ENCODE measurements at places on chromosomes 16 and 17.

- no peak for DNase-seq
These were observed 76.5 kb downstream of the HELZ start for GRCh38 chr17:67168496-67168895.

GRCh38 chr17:13995856-13996271, 73.4 kb upstream of the COX10 start:
- DNase-seq: no peak

GRCh38 chr17:59361386-59361785, 29.9 kb downstream of the YPEL2 start:
- DNase-seq: no peak

DNA sequence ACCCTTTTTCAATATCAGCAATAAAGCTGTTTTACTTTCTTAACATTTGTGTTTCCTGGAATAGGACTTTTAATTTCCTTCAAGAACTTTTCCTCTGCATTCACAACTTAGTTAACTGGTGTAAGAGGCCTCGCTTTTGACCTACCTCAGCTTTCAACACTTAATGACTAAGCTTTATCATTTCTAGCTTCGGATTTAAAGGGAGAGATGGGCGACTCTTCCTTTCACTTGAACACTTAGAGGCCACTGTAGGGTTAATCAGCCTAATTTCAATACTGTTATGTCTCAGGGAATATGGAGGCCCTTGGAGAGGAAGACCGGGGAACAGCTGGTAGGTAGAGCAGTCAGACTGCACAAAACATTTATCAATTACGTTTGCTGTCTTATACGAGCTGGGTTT, 4.7 kb downstream of the SYNRG start:
- DNase-seq: no peak
